Activated T-helper 1 cell treated with anti-CD3 and anti-CD28 coated beads, Interleukin-2, amount 50 U/mL, for 16 hours (primary cell): ENCODE measurements at places on chromosomes 4 and X.

GRCh38 chr4:8664031-8664805 lies 71.7 kb downstream of the CPZ start:
- DNase-seq = no peak

GRCh38 chrX:10447564-10448214 lies 172.7 kb downstream of the MID1 start:
- no peak for DNase-seq

DNA sequence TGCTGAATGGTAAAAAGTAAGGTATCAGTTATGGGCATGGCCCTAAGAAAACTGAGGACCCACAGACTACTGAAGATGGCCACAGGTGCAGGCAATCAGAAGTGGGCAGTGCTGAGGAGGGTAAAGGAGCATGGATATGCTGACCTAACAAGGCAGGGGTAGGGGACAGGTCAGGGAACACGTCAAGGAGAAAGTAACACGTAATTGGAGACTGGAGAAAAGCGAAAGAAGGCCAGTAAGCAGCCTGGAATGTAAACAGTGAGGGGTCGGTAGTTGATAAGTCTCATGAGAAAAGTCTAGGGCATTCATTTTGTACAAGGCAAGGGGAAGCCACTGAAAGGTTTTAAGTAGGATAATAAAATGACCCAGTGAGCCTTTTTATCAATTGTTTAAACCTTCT lies 153.3 kb downstream of the PRDM5 start:
- DNase-seq = no peak

DNA sequence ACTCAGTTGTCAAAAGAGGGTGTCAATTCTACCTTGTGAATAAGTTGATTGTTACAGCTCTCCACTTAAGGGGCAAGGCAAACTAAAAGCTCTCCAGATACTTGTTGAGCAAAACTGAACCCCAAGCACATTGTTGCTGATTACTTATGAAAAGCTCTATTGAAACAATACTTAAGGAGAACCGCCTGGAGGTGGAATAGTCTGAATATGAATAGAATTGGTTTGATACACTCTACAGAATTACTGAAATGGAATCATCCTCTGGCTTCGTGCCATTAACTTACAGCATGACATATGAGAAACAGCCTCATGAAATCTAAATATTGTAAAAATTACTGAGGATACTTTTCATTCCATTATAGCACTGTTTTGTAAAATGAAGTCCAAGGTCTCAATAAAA lies 127.0 kb upstream of the SH3RF1 start:
- no peak for DNase-seq

GRCh38 chrX:96776966-96777365 lies 92.3 kb downstream of the DIAPH2 start:
- DNase-seq = no peak

DNA sequence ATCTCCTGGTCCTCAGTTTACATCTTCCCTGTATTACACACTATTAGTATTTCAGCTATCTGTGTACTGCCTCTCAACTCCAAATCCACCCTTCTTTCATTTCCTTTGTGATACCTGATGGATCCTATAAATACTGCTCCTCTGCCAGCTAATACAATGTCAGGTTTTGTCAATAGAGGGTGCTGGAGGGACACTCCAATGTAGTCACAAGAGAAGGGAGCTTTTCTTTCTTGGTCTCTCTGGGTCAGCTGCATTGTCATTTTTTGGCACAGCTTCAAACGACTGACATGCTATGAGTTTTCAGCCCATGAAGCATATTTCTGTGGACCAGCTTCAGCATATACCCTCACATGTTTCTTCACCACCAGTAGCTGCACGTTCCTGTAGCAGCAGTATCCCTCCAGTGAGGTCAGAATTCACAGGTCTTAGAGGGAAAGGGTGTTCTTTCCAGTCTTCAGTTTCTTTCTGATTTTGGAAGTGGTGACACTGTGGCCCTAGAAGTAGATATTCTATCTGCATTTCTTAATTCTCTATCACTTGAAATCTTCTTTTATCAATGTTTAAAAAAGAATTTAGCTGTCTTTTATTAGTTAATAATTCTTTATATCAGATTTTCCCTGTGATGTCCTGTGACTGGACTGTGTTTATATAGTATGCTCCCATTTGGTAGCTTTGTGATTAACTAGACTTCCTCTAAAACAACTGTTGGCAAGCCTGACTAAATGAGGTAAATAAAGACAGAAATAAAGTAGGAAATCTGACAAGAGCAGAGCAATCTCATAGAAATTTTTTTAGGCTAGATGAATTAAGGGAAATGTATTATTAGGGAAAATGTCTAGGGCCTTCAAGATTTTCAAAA lies 60.6 kb downstream of the GABRA2 start:
- no peak for DNase-seq

DNA sequence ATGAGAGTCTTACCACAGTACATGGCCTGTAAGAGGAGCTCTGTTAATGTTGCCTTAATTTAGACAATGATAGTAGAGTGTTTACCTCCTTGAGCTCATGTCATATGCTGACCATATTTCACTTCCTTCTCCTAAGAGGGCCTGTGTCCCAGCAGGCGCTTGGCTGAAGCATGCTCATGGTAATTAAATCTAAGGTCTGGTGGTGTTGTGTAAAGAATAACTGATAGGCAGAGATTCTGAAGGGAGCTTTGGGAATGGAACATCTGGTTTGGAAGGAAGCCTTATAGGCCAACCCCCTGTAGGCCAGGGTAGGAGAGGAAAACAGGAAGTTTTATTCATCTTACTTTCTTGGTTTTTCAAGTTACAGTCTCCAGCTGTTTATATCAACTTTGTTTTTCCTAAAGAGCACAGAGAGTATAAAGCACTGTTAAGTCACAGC lies 300.2 kb downstream of the USP46 start:
- DNase-seq = no peak

DNA sequence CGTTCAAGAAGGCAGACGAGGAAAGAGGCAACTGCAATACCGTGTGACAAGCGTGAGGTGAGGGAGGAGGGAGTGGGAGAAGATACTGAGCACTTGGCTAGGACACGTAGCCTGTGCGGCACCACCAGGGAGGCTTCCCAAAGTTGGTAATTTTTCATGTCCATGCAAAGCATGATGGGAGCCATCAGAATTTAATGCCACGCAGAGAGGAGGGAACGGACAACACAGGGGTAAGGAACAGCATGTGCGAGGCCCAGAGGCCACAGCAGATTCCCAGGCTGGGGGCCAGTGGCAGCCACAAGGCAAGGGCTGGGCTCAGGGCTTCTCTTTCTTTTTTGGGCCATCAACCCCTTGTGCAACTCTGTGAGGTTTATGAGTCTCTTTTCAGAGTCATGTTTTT lies 11.0 kb upstream of the CLDN24 start:
- no peak for DNase-seq

DNA sequence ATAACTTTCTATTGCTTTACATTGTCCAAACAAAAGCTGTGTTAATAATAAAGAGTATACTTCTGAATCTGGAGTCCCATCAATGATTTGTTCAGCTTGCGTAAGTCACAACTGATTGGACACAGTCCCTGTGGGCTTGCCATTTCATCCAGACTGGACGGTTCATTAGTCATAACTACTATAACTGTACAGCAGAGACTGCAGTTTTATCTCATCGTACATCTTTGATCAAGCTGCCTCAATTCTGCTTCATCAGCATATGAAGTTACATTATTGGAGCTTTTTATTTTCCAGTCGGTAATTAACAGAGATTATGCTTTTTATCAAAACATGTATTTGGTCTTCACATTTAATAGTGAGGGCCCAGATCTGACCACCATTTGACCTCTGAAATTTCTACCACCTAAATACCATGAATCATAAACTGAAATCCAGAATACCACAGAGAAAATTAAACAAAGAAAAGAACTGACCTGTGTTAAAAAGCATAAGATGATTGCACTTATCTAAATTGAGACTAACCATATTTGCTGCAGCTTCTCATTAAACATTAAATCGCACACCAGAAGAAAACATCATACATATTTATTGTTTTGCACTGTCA lies 12.5 kb upstream of the MAB21L2 start:
- DNase-seq = no peak

- DNase-seq = no peak
These were observed 67.4 kb upstream of the GBA3 start for GRCh38 chr4:22625311-22625710.

- no peak for DNase-seq
These were observed 187.2 kb downstream of the FBXW7 start for GRCh38 chr4:152348670-152349069.
